ENCODE measurements at places on chromosomes 13 and 19.

- DNase-seq: no peak
Observed at GRCh38 chr19:32231691-32232090, 113.7 kb upstream of the ZNF507 start.

GRCh38 chr13:28531077-28531844 is 36.3 kb upstream of the FLT1 start:
- peak; percentile 45 for DNase-seq

DNA sequence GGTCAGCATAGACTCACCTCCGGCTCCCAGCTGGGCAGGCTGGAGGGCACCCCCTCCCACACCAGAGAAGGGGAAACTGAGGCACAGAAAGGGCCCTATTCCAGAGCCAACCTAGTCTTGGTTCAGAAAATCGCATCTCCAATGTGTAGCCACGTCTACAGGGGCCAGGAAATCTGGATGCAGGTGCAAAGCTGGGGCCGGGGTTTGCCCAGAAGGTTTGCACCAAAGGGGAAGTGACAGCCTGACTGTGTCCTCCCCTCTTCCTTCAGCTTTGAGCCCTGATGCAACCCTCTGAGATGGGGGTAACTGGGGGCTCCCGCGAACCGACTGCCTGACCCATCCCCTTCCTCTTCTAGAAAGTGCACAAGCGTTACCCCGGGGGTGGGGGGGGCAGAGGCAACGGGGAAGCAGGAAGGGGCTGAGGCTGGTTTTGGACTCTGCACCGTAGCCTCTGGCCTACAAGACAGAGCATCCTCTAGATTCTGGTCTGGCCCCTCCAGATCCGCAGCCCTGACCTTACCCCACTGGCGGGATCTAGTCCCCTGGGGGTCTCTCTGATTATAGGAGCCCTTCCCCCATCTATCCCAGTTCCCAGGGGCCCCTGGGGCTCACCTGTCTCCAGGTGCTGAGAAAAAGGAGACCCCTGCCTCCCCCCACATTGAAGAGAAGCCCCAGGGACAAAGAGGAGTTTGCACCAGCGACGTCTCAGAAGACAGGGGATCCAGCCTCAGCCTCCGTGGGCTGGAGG is 1.1 kb upstream of the ONECUT3 start:
- no peak for DNase-seq

DNA sequence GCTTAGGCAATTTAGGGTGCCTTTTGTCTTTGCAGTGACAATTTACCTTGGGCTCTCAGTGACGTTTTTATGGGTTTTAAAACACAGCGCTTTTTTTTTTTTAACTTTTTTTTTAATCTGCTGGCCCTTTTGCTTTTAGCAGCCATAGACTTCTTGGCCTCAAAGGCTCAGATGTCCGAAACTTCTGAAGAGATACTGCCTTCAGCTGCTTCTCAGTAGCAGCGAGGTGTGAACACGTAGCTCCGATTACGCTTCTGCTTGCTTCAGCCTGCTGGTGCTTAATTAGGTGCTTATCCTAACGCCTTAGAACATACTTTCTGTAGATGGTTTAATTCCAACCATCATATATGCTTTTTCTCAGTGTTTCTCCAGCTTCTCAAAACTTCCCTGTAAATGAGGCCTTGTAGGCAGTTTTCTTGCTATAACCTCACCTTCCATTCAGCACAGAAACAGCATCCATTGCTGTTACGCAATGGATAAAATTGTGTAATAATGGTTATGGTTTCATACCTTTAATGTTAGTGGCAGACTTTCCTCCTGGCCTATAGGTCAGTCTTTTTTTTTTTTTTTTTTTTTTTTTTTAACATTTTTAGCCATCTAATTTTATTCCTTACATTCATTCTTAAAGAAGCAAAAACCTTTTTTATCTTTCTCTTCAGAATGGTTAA is 723.9 kb downstream of the GPC5 start:
- DNase-seq: no peak

- peak; percentile 87 for DNase-seq
Observed at GRCh38 chr19:6528544-6529121, 2.2 kb upstream of the TNFSF9 start.

GRCh38 chr13:110466266-110466915 is 95.1 kb downstream of the RAB20 start:
- no peak for DNase-seq

GRCh38 chr19:46367426-46367825 is 20.5 kb downstream of the PPP5C start:
- no peak for DNase-seq

DNA sequence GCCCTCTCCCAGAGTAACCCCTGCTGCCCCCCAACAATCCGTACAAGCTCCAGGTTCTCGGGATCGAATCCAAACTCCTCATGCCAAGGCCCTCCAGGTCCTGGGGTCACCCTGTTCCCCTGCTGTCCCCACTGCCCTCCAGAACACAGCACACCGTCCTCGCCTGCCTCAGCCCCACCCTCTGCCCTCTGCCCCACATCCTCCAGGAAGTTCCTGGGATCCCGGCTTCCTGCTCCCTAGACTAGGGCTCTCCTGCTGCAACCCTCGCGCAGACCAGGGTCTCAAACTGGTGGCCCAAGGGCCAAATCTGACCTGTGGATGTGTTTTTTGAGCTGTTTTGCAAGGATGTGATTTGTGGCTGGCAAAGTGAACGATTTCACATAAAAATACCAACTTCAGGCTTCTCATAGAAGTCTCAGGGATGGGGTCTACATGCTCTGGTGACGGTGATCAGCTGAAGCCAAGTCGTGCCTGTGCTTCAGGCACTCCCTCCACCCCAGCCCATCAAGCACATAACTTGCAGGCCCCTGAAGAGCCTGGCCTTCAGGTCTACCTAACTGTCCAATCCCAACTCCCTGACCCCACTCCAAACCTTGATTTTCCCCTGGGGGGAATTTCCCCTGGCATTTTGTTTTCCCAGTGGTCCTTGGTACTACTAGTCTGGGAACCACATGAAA is 1.8 kb downstream of the RABAC1 start:
- DNase-seq: no peak

DNA sequence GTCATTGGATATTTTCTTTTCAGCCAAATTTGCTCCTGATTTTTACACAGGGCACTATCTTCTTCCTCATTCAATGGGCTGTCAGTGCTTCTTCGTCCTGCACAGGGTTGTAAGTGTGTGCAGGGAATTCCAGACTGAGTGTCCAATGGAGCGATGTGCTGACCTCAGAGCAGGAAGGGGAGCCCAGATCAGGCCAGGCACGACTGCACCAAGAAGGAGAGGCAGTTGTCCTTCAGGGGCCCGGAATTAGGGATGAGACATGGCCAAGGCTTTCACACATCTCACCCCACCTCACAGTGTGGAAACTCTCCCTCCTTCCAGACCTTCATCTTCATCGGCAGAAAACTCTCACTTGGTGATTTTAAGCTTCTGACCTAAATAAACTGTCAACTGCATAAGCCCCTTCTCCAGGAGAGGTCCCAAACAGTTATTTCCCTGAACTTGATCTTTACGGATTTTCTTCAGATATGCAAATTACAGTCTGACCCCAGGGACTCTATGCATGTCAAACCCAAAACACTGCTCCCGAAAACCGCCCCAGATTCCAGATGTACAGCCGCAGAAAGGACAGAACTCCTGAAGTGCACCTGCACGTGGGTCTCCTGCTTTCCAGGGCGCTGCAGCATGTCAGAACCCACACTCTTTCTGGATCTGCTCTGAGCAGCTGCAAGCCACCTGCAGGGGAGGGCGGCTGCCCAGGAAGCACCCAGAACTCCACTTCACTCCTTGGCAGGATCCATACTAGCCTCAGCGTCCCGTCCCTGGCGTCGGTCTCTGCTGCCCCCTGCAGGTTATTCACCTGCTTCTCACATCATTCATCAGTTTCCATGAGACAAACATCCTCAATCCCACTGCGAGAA is 625 bp upstream of the ZNF20 start:
- peak; percentile 90 for DNase-seq

DNA sequence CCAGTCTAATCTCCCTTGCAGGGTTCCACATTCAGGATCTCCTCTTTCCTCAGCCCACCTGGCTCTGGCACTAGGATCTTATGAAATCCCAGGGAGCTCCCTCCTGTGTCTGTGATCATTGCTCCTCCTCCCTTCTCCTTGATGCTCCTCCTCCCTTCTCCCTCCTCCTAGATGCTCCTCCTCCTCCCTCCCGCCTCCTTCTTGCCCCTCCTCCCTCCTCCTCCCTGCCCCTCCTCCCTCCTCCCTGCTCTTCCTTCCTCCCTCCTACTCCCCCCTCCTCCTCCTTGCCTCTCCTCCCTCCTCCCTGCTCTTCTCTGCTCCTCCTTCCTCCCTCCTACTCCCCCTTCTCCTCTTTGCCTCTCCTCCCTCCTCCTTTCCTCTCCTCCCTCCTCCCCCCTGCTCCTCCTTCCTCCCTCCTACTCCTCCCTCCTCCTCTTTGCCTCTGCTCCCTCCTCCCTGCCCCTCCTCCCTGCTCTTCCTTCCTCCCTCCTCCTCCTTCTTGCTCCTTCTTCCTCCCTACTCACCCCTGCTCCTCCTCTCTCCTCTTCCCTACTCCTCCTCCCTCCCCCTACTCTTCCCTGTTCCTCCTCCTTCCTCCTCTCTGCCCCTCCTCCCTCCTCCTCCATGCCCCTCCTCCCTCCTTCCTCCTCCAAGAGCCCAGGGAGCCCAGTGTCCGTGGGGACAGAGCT is 14.9 kb upstream of the ZBTB7A start:
- DNase-seq: no peak

DNA sequence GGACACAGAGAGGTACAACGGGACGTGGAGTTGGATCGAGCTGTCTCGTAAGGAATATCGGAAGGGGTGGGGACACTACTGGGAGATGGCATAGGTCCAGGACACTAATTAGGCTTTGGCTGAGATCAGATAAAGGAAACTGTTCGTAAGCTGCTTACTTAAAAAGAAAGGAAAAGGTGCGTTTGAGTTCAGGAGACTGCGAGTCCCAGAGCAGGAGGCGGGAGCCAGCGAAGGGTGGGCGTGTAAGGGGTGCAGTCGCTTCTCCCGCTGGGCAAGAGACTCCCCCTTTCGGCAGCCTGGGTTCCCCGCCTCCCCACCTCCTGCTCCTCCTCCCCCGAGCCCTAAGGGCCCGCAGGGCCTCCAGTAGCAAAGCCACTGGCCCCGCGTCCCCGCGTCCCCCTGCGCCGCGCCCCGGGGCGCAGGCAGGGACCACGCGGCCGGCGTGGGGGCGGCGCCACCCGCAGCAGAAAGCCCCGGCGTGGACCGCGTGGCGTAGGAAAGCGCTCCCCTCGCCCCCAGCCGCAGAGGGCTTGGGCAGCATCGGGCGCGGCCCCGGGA is 547 bp downstream of the ABCC4 start:
- peak; percentile 42 for DNase-seq

DNA sequence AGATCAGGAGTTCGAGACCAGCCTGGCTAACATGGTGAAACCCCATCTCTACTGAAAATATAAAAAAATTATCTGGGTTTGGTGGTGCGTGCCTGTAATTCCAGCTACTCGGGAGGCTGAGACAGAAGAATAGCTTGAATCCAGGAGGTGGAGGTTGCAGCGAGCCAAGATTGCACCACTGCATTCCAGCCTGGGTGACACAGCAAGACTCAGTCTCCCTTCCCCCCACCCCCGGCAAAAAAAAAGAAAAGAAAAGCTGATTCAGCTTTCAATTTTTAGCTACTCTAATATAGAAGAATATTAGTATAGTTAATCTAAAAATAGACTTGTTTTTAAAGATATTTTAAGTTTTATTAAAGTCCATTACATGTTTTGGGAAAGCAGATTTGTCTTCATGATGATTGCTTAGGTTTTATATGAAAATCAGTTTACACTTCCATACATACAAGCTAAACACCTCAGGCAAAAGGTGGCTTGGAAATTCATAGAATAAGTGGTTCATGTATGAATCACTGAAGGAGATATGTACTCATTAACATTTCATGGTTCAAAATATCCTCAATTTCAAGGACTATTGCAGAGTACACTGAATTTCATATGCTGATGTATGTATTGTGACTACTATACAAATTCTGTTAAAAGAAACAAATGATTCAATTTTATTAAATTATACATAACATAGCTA is 165.2 kb downstream of the TDRD3 start:
- no peak for DNase-seq

DNA sequence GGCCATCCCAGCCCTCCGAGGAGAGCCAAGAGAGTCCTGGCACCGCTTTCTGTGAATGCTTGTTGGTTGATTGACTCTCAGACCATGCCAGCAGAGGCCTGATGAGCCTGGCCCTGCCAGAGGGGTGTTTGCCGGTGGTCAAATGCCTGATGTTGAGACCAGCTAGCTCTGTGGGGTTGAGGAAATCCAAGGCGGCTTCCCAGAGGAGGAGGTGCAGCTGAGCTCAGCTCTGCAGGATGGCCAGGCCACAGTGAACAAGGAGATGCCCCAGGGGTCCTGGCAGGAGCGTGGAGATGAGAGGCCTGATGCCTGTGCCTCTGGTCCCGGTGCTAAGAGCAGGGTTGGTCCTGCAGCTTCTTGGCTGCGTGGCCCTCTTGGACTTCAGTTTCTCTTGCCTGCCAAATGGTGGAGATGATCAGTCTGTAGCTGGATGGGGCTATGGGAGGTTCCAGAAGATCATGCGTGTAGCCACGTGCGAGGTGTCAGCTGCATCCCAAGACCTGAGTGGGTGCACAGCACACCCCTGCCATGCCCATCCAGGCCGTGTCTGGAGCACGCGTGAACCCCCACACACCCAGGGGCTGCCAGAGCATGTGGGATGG is 16.8 kb downstream of the NFIC start:
- DNase-seq: no peak

- no peak for DNase-seq
Observed at GRCh38 chr13:85666356-85666755, 132.9 kb downstream of the SLITRK6 start.

- no peak for DNase-seq
Observed at GRCh38 chr13:22929381-22930126, 251.2 kb upstream of the SGCG start.

DNA sequence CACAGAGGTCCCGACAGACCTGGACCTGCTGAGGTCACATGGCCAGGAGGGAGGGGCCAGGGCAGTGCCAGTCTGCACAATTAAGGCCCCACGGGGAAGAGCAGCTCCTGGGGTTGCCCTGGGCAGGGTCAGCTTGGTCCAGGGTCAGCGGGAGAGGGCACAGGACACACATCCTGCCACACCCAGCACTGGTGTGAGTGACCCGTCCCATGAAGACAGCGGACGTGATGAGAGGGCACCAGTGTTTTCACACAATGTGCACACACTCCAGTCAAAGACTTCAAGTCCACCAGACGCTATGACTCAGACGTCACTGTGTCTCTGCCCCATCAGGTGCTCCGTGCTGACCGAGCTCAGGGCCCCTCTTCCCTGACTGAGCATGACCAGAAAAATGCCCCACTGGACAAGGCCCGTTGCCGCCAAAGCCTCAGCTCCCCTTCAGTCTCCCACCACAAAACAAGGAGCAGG is 4.2 kb downstream of the TMEM259 start:
- no peak for DNase-seq

DNA sequence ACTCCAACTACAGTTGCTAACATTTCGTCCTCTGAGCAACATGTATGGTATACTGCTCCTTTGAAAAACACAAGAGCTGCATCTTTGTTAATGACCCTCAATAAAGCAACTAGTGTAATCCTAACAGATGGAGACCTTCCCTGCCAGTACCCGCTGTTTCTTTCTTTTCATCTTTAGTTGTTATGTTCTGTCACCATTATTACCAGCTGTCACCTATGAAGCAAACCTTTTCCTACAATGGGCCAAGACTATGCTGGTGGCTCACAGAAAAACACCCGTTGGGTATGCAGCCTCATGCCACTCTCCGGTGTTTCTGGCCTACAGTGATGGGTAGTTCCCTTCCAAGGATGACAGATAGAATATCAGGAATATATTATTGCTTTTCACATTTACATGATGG is 29.7 kb upstream of the CYSLTR2 start:
- DNase-seq: no peak
